NCI-H1930 (cell line): ENCODE measurements at places on chromosomes 7 and 10.

DNA sequence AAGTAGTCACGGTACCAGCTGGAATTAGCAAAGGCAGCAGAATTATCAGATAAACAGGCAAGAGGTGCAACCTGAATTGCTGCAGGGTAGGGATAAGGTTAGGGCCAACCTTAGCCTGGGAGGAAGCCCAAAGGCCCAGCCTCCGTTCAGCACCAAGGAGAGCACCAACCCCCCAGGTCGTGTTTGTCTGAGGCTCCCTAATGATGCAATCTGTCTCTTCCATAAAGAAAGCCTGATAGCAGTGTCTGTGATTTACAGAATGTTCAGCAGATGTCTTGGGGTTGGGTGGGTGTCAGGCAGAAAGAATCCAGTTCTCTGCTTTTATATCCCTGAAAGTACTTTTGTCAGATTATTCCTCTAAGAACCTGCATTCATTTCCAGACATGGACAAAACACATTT, 328.4 kb upstream of the AOAH start:
- no peak for DNase-seq

DNA sequence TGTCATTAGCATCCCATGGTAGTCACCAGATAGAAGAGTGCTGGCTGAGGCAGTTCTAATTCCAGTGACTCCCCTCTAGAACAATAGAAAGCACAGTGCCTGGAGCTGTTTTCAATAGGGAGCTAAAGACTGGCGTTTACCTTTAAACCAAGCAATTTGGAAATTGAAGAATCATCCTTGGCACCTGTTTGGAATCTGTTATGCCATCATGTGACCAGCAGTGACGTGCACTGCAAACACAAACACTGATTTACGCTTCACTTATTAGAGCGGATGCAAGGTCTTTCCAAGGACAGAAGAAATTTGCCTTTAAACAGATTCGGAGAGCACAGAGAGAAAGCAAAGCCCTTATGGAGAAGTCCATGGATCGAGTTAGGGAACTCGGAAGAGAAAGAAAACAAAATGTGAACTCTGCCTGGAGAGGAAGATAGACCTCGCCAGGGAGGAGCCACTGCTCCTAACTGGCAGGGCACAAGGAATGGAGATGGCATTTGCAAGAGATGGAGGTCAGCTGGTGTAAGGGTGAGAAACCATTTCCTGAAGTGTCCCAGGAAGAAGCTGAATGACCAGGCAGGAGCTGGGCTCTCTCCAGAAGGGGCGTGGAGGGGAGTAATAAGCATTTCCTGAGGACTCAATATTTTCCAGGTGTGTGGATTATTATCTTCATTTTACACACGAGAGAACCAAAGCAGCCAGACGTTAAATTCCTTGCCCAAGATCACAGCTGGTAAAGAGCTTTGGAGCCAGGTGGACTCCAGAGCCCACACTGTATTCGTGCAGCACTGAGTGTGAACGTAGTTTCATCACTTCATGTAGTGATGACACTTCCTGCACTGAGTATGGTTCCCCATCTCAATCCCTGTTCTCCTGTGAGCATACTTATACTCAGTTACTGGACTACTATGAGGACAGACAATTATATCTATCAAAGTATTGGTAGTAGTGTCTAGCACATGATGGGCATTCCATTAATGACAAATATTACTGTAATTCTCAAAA, 97.7 kb downstream of the CUBN start:
- DNase-seq, result no peak

DNA sequence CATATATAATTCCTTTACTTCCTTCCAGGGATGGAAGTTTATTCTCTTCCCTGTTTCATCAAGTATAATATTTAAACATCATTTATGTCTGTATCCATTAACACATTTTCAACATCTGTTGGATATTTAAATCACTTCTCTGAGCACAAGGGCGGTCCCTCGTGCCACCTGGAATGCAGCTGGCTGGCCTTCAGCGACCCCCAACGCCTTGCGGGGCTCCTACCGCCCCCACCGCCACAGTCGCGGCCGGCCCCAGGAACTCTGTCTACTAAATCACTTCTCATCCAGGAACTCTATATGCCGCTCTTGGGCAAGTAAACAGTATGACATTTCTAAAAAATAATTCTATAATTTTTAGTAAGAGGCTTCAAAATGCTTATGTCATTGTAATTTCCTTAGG, 221.1 kb upstream of the PTN start:
- no peak for DNase-seq

DNA sequence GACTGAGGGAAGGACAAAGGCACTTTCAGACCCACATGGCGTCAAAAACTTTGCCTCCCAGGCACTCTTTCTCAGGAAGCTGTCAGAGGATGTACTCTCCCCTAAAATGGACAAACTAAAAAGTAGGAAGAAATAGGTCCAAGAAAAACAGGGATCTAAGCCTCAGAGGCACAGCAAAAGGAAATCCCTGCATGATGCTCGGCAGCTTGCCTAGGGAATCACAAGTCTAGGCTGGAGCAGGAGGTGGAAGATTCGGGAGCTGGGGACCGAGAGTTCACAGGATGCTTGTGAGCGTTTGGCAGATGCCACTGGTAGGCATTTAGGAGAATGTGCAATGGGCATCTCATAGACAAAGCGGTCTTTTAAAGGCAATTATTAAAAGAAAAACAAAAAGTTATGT, 60.8 kb downstream of the ATXN7L1 start:
- DNase-seq, result no peak

DNA sequence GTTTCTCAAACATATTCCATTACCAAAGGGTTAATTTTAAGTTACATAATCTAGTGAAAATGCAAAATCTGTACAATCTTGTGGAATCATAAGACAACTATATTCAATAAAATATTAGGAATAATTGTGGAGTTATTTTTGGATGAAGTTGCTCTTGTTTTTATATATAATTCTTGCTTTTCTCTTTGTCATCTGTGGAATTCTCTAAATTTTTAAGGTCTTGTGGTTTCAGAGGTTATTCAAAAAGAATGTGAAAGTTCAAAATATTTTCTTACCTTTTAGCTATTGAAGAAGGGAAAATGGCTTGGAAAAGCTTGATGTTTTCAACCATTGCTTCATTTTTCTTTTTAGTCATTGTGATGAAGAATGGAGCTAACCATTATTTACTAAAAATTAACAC, 552.1 kb downstream of the TFEC start:
- no peak for DNase-seq

DNA sequence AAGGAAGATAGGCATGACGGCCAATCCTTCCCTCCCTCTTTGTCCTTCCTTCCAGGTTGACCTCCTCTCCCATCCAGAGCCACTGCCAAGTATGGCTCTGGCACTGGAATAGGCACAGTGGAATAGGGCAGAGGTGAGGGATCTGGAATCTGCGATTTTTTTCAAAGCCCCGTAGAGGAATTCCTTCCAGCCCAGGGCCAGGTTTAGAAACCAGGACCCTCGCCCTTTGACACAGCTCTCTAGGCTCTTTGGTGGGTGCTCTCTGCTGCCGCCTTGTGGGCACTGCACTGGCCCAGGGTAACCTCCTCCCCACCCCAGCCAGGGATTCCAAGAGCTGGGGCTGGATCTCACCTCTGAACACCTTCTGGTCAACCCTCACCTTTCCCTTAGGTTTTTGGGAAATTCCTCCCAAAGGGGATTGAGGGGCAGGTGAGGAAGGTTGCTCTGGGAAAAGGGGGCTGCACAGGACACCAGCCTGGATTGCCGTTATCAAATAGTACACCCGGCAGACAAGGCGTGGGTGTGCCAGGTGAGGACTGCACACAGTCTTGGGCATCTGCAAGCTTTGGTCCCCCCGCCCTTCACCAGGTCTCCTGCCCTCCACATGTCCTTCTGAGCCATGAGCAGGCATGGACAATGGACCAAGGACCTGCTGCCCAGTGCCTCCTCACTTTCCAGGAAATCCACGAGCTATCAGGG, 22.8 kb downstream of the C10orf105 start:
- peak; percentile 13 for DNase-seq

DNA sequence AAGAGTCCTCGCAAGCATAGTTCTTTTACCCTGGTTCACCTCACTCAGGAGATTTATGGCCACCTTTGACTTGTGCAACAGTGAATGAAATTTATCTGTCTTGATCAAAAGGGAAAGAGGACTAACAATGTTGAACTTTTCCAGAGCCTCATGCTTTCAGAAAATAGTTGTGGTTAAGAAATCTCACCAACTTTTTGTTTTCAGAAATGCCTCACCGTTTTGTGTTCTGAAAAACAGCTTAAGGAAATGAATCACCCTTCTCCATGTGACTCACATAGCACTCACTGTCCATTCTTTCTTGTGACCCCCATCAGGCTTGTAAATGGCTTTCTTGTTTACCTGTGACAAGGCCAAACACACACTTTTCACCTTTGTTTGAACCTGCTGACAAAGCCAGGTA, 148.6 kb upstream of the FAM3C start:
- no peak for DNase-seq

DNA sequence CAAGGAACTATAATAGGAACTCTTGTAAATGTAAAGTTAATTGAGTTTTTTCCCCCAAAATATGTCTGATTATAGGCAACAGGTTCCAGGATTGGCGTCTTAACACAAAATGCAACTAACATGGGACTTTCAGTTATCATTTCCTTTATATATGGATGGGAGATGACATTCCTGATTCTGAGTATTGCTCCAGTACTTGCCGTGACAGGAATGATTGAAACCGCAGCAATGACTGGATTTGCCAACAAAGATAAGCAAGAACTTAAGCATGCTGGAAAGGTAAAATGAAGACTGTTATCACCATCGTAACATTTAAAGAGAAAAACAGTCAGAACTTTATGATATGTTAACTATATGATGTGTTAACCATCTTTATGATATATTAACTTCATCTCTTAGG, 63.7 kb downstream of the SP8 start:
- no peak for DNase-seq

- DNase-seq, result peak; percentile 64
Measured at GRCh38 chr10:118369641-118370205, 27.6 kb upstream of the FAM204A start.

- no peak for DNase-seq
Measured at GRCh38 chr10:44907556-44907955, 3.6 kb upstream of the TMEM72 start.

- no peak for DNase-seq
Measured at GRCh38 chr10:4648999-4649398, 177.0 kb upstream of the AKR1E2 start.

- peak; percentile 6 for DNase-seq
Measured at GRCh38 chr10:91211675-91212074, 8.8 kb upstream of the PCGF5 start.

GRCh38 chr10:12194752-12195271, 879 bp downstream of the NUDT5 start:
- DNase-seq, result no peak

- DNase-seq, result no peak
Measured at GRCh38 chr10:119652361-119652730, 1.2 kb downstream of the BAG3 start.

DNA sequence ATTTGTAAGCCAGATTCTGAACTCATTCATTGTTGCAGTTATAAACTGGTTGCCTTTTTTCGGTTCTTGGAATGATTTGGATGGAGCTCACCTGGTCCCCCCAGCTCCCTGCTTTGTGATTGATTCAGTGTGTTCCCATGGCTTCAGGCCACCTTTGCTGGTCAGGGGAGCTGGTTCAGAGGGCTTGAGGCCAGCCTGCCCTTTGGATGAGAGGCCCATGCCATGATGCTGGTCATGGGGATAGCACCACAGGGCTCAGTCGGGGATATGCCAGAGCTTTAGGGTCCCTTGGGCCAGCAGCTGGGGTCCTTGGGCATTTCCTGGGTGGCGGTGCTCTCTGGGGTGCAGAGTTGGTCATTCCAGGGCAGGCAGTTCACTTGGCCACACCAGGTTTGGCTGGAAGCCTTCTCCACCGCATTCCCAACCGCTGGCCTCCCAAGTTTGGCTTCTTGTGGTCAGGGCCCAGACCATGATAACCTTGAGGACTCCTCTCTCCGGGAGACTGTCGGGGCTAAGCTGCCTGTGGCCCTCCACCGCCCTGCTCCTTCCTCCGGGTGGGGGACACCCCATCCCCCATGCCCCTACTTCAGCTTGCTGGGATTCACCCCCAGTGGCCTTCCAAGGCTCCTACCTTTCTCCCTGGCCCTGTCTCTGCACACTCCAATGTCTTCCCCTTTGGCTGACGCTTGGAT, 65.1 kb downstream of the MGMT start:
- no peak for DNase-seq

GRCh38 chr7:101691822-101692384, 62.8 kb upstream of the MYL10 start:
- DNase-seq, result no peak

DNA sequence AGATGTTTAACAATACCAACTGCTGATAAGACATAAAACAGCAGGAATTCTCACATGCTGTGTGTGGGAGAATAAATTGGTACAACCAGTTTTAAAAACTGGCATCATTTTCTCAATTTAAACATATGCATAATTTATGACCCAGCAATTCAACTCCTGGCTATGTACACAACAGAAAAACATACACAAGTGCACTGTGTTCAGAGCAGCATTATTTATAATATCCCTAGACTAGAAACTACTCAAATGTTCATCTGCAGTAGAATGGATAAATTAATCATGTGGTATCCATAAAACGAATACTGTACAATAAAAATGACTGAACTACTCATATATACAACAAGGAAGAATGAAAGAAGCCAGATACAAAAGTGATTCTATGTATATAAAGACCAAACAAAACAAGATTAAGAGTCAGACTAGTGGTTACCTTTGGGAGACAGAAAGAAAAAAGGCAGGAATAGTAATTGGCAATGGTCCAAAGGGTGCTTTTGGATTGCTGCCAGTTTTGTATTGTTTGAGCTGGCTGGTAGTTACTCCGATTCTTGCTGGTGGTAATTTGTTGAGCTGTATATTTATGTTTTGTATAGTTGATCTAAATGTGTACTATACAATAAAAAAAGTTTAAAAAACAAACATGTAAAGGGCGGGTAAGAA, 306.0 kb downstream of the TFEC start:
- DNase-seq, result peak; percentile 86

DNA sequence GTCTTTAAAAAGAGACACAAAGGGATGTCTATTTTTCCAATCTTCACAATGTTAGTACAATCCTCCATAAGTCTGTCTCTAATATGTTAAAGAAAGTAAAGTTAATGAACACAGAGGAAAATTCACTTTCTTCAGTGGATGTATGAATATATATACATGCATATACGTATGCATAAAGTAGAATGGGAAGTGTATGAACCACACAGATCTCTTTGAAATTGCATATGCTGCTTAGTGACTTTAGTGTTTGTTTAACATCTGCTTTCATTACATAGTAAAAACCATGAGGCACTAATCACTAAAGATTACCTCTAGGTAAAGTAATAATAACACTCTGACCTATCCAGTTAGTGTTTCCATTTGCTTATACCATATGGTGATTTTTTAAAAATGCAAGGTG, 451.2 kb downstream of the SEMA3D start:
- DNase-seq, result no peak
